ENCODE measurements at places on chromosomes 7 and 10. TPM values are rescaled to one million over a fixed set of nuclear protein-coding genes. Genes with fewer than 3 reads are reported as not detected.

DNA sequence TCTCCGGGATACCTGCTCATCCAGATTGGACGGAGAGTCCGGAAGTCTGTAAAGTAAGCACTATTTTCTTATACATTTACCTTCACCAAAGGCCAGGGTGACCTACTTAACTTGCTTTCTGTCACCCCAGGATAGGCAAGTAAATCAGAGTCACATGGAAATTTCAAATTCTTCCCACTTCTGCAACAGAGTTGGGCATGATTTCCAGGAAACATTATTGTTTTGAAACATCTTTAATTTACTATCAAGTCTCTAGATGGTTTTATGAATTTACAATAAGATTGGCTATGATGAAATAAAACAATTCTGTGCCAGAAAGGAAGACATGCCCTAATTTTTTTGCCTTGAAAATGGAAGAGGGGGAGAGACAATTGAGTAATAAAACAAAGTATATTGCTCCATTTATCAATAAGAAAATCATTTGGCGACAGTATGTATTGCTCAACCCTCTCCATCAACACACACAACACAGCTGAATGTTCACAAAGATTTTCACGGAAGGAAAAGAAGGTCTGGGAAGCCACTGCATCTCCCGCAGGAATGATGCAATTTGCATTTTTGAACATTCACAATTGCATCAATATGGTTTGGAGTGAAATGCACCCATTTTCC is 702.8 kb downstream of the PARD3 start:
- no peak for DNase-seq

GRCh38 chr10:97016728-97017473 is 168.9 kb downstream of the SLIT1 start:
- no peak for DNase-seq

- DNase-seq, result no peak
These were observed 1148.0 kb upstream of the CELF2 start for GRCh38 chr10:9869606-9870176.

DNA sequence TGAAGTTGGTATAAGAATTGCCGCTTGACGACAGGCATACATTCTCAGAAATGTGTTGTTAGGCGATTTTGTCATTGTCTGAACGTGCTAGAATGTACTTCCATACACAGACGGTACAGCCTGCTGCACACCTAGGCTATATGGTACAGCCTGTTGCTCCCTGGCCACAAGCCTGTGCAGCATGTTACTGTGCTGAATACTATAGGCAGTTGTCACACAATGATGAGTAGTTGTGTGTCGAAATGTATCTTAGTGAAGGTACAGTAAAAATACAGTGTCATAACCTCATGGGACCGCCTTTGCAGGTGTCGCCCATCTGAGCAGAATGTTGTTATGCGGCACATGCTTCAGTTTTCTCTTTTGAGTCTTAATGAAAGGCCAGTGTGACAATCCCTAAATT is 66.5 kb downstream of the SHH start:
- no peak for DNase-seq

- DNase-seq, result peak; percentile 41
These were observed 47.2 kb upstream of the MKI67 start for GRCh38 chr10:128173386-128173785.

- no peak for DNase-seq
These were observed 10.9 kb upstream of the DUSP5 start for GRCh38 chr10:110486680-110487410.

DNA sequence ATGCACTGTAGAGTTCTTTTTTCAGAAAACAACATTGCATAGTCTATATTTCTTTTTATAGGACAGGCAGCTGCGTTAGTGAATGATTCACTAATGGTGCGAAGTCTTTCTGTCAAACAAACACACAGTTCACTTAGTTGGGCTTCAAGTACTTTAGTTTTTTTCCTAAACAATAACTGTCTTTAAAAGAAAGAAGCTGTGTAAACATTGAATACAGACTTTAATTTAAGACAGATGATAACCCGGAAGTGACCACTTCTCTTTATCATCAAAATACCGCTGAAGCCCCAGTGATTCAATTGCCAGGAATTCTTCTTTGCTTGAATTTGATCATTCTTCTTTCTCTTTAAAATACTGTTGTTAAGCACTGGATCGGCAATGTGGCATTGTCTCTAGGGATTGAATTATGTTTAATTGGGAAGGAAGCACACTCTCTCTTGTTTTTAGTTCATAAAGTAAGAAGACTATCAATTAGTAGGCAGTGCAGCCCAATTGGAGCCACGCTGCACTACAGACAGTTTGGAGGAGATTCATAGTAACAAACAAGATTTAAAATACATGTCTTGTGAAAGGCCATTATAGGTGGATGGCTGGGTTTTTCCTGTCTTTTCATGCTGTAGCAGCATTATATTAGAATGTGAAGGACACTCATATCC is 30.4 kb downstream of the CNTNAP2 start:
- DNase-seq, result no peak

DNA sequence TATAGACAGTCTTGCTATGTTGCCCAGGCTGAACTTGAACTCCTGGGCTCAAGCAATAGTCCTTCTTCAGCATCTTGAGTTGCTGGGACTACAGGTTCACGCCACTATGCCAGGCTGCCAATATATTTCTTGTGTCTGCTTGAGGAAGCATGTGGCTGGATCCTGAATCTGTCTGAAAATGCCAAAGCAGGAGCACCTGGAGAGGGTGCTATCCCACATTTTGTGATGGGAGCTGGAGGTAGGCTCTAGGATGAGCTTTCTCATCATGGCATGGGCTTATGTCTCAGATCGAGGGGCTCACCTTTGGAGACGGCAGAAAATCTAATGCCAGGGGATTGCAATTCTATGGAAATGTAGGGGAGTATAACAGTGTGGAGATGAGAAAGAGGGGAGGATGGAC is 744.2 kb downstream of the GRID1 start:
- no peak for DNase-seq

DNA sequence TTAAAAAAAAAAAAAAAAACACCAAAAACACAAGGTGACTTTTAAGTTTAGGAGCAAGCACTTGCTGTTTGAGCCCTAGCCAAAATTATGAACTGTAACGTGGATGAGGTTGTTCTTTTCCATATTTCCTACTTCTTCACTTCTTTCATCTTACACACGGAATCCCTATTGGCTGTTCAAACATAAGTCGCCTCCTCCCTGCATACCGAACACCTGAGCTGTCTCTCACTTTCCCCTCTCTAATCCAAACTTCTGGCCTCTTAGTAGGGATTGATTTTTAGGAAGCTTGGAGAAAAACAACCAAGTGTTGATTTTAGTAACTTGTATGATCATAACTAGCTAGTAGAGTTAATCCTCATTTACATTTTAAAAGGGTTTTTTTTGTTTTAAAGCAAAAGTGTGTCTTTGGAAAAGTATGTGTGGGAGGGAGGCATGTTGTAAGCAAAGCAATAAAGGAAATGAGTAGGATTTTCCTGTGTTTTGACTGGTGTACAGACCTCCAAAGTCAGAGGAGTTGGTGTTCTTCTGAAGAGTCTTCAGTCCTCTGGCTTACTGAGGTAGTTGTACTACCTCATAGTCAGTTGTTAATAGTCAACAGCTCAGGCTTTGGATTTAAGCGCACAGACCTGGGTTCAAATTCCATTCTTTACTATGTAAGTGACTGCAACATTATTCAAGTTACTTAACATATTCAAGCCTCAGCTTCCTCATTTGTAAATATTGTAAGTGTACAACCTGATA is 39.3 kb downstream of the RABGEF1 start:
- peak; percentile 55 for DNase-seq

- no peak for DNase-seq
These were observed 12.3 kb upstream of the ADRB1 start for GRCh38 chr10:114031073-114031972.

DNA sequence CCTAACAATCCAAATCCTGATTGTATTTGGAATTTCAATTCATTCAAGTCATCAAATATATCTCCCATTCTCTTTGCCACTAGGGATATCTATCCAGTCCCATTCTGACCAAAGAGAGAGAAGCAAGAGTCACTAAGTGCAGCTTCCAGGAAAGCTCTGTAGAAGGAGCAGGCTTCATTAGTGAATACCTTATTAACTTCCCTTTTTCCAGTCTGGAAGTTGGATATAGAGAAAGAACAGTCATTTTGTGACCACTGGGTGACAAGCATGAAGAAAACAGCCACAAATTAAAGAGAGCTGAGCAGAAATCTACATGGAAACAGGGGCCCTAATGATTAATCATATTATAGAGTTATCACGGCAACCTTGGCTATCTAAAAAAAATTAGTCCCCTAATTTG is 190.7 kb upstream of the ADO start:
- DNase-seq, result no peak

DNA sequence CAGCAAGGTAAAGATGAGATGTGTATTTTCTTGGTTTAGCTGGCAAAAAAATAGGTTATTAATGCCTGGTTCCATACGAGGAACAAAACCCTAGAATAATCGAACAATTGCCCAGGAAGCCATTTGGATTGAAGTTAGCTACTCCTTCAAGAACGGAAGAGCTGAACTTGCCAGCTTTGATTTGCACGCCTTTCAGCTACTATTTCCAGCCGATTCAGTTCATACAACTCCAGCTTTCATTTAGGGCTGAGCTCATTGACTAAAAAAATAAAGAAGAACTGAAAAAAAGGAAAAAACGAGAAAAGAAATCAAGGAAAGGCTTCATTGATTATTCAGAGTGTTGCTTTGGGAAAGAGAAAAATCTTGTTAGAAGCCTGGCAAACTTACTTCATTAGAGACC is 60.4 kb downstream of the PTN start:
- DNase-seq, result no peak

Gene CNTNAP2
- 0.40 TPM for total RNA-seq

Gene PTPRZ1
- not detected for total RNA-seq

Gene PIK3CG
- total RNA-seq, result not detected

Gene CAV1
- not detected for total RNA-seq

Gene LEP
- total RNA-seq, result not detected

Gene ABCB1
- 25.9 TPM for total RNA-seq

Gene NEUROD6
- total RNA-seq, result not detected

Gene MRLN
- not detected for total RNA-seq
